NCI-H774 (cell line): ENCODE measurements at places on chromosomes 2 and 18.

- no peak for DNase-seq
Observed at GRCh38 chr2:195533771-195534642, 123.0 kb upstream of the SLC39A10 start.

DNA sequence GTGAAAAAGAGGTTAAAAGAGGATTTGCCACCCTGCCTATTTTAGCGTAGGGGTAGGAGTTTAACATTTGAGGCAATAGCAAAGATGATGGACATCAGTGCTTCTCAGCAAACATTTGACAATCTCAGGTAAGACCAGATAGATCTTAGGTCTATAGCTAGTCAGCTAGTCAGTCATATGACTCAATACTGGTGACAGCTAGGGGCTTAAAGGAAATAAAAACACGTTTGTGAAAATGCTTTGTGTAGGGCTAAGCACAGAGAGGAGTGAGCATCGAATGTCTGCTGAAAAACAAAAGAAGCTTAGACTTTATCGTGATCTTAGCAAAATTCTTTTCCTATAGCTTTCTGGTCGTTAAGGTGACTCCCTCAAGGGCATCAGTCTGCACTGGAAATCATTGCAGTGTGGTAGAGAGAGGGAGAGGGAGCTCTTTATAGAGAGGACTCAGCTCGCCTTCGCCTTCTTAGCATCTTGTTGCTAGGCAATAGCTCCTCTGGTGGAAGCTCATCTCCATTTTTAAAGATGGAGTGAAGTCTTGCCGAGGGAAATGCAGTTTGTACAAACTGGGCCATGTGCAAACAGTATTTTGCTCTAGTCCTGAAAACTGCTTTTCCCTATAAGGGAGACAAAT lies 62.8 kb upstream of the SLC38A11 start:
- no peak for DNase-seq

DNA sequence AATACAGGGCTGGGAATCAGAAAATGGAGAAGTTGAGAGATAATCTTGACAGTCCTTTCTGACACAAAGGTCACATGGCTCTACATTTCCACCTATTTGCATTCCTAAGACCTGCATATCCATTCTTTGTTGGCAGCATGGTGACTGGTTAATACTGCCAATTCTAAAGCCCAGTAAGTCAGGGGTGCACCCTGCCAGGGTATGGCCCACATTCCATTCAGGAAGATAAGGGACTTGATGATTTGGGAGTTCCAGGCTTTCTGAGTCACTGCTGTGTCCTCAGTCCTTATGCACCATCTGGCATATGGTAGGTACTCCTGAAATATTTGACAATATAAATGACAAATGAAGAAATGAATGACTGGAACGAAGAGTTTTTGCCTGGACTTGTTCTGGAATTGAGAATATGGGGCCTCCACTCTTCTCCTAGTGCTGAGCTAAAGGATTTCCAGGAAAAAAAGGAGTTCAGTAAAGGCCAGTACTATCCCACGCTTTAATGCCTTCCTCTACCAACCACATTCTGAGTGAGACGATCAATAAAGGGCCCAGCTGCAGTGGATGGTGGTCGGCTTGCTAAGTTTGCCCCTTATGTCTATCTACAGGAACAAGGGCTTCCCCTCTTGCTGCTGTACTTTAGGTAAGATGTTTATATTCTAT lies 31.7 kb upstream of the EIF2AK3 start:
- DNase-seq = no peak

- no peak for DNase-seq
Observed at GRCh38 chr2:169734169-169734847, 676 bp downstream of the KLHL23 start.

DNA sequence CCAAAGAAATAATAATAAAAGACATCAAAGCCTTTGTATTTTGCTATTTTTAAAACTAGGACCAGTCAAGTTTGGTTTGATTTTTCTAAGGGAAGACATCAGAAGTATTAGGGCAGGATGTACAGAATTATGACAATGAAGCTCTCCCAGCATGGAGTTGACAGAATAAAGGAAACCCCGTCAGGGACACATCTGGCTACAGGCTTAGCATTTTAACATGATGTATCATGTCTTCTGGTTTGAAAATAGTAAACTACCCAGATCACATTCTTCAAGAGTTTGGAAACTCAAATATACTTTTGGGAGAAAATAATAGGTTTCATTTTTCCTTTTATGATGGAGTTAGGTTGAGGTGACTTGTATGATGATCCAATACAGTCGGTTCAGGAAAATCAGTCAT lies 552.0 kb upstream of the CDH2 start:
- DNase-seq = no peak

DNA sequence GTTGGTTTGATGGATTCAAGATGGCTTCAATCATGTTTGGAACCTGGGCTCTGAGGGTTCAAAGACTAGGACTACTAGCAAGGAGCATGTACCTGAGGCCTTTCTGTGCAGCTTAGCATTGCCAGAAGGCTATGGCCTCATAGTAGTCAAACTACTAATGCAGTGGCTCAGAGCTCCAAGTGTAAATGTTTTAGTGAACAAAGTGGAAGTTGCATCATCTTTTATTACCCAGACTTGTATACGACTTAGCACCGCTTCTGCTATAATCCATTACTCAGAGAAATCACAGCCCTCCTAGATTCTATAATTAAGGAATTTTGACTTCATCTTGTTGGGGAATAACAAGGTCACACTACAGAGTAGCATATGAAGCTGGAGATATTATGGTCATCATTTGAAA lies 210.5 kb downstream of the ERBB4 start:
- DNase-seq = no peak

- no peak for DNase-seq
Observed at GRCh38 chr2:27408601-27409320, 630 bp downstream of the PPM1G start.

DNA sequence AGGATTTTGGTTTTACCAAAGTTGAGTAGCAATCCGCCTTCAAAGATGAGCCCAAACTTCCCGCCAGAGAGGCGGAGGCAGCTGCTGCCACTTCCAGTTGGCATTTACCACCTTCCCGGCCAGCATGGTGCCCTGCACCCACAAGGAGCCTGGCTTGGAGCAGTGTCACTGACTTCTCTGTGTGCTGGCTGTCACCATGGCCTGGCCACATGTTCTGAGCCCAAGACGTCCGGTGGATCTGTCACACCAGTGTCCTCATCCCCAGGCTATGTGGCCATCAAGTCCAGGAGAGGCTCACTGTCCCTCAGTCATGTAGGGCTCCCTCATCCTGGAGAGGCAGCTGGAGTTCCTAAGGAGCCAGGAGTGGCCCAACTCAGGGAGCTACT lies 100.6 kb downstream of the ACKR3 start:
- DNase-seq = no peak

- no peak for DNase-seq
Observed at GRCh38 chr2:241636182-241637017, 558 bp downstream of the THAP4 start.

DNA sequence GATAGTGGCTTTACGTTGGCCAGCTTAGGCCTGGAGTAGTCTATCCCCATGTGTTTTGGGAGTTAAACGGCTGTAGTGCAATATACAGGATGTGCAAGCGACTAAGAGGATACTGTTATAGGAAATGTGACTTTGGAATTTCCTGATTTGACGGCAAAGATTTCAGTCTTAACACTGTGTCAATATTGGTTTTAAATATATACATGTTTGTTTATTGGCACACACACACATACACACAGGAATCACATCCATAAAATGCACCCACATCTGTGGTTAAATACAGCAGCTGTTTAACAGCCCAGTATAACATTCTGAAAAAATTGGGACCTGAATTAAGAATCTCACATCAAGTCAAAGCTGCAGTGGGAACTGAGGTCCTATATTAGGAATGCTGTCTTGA lies 347.1 kb downstream of the TXNL1 start:
- no peak for DNase-seq

DNA sequence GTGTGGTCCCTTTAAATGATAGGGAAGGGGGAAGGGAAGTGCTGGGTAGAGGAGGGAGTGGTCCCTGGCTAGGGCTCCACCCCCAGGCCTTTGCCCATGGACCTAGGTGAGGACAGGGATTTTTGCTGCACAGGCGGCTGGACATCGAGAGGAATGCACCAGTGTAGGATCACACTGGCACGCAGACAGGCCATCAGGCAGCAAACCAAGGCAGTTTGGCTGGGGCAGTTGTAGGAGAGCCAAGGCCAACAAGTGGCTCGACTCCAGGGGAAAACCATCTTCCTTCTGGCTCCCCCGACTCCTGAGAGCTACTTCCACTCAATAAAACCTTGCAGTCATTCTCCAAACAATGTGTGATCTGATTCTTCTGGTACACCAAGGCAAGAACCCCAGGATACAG lies 402.0 kb upstream of the LRRTM1 start:
- DNase-seq = no peak

GRCh38 chr2:216556202-216556601 lies 57.6 kb downstream of the RPL37A start:
- DNase-seq = no peak

- DNase-seq = no peak
Observed at GRCh38 chr2:234640657-234641056, 143.8 kb upstream of the ARL4C start.

GRCh38 chr2:231486851-231487596 lies 22.7 kb upstream of the NCL start:
- DNase-seq = no peak

DNA sequence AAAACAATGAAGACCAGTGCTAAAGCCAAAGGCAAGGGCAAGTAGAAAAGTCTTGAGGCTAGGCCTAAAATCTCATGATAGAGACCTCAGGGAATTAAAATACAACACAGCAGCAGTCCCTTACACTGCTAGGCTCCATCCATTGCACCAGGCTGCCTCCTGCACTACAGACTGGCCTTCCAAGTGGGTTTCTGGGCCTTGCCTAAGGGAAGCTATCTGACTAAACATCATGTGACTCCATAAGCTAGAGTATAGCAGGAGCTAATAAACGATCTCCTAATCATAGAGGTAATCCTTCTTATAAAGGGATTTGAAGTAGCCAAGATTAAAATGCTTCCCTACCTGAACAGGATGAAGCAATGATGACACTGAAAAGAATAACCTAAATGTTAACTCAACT lies 77.6 kb upstream of the NFU1 start:
- no peak for DNase-seq

GRCh38 chr18:25724121-25724520 lies 366.3 kb downstream of the SS18 start:
- DNase-seq = no peak

DNA sequence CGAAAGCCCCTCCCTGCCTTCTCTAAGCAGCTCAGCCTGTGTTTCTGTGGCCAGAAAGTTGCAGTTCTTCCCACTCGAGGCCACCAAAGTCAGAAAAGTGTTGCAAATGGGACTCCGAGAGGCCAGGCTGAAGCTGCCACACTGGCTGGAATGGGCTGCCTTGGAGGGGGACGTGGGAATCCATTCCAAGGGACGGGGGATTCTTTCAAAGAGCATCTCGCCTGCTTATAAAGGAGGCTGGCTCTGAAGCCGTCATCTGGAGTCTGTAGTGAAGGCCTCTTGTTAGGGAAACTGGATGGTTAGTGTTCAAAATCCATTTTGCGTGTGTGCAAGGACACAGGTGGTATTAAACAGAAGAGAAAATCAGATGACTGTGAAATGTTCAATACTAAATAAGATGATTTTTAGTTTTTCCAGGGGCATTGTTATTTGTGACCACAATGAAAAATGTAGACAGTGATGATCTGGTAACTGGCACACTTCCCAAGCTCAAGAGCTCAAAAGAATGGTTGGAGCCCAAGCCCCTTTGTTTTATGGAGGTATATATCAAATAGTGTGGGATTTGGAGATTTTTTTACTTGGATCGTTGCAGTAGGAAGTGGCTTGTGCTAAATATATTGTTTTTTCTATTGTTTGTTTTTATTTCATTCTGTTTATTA lies 782 bp downstream of the FAM228B start:
- no peak for DNase-seq

GRCh38 chr2:215171796-215172195 lies 33.4 kb upstream of the ABCA12 start:
- no peak for DNase-seq

DNA sequence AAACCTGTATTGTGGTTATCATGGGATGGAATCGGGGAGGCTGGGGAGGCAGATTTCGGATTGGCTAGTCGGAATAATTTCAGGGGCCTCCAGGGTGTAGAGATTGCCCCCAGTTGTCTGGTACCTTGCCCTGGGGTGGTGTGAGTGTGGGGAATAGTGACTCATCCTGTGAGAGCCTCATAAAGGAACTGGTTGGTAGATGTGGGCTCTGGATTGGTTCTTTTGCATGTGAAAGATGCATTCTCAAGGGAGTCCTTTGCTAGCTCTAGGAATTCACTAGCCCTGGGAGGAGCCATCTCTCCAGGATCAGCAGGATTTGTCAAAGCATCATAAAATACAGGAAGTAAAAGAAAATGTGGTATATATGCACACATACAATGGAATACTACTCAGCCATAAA lies 331.6 kb downstream of the SETBP1 start:
- no peak for DNase-seq

DNA sequence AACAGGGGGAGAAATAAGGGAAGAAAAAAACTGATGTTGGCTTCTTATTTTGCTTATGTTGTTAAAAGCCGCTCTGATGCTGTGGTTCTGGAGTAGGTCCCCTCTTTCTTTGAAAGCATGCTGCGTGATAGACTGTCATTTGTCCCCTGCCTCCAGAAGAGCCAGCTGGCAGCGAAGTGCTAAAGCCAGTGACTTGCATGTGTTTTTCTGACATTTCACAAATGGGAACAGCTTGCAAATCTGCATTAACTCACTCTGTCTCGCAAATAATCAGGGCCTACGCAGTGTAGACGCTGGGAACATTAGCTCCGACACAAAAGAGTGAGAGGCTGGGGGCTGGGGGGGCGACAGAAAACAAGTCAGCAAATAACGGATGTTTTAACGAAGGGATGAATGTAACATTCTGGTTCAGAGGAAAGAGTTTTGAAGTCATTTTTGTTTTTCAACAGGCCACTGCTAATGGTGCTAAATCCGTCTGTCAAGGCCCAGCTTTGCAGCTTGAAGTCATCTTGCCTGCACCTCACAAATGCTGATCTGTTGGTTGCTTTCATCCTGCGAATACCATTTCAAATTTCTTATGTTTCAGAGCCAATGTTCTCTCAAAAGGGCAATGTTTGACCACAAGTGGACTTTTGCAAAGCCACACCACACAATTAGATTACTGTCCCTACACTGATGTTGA lies 68.8 kb upstream of the PIK3C3 start:
- no peak for DNase-seq

GRCh38 chr2:28155627-28156026 lies 237.0 kb upstream of the FOSL2 start:
- DNase-seq = peak; percentile 32

GRCh38 chr2:199163613-199164458 lies 293.9 kb downstream of the SATB2 start:
- no peak for DNase-seq

- DNase-seq = no peak
Observed at GRCh38 chr2:3270095-3270478, 107.5 kb downstream of the EIPR1 start.

DNA sequence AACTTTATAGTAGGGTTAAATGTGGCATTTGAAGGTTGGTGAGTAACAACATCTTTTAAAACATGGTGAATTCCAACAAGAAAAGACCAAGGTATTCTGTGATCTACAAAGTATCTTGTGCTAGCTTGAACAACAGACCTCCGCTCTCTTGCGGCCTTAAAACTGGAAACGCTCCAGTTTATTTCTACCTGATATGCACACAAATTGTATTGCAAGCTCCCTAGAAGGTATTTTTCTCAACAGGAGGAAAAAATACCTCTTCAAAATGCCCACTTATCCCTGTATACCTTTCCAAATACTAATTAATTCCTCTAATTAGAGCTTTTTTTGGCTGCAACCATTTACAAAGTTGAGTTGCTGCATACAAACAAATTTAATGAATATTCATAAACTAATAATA lies 69.5 kb downstream of the KCNH7 start:
- DNase-seq = no peak

GRCh38 chr2:240915526-240916341 lies 9.6 kb downstream of the CROCC2 start:
- DNase-seq = no peak

- no peak for DNase-seq
Observed at GRCh38 chr18:55136258-55136657, 177.0 kb upstream of the CCDC68 start.
